ENCODE measurements at places on chromosomes 6 and 20.
A peak's percentile ranks its signal among the peaks of the same experiment; 100 is the strongest.

DNA sequence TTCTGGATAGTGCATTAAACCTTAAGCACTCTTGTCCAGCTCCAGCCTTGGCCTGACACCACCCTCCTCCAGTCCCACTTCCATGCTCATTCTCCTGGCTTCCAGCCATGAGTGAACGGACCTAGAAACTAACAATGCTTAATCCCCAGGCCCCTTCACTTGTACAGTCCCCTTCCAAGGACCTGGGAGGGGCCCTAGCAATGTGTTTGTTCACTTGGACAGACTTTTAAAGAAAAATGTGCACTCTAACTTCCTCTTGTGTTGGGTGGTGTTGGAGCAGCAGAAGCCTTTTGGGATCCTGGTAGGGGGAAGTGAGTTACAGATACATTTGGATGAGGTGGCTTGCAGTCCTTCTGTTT lies 48.9 kb upstream of the CCN6 start:
- no peak for DNase-seq

GRCh38 chr6:86016077-86016476 lies 373.4 kb upstream of the SYNCRIP start:
- no peak for DNase-seq

GRCh38 chr6:138341176-138341575 lies 36.5 kb upstream of the SMIM28 start:
- DNase-seq = no peak

DNA sequence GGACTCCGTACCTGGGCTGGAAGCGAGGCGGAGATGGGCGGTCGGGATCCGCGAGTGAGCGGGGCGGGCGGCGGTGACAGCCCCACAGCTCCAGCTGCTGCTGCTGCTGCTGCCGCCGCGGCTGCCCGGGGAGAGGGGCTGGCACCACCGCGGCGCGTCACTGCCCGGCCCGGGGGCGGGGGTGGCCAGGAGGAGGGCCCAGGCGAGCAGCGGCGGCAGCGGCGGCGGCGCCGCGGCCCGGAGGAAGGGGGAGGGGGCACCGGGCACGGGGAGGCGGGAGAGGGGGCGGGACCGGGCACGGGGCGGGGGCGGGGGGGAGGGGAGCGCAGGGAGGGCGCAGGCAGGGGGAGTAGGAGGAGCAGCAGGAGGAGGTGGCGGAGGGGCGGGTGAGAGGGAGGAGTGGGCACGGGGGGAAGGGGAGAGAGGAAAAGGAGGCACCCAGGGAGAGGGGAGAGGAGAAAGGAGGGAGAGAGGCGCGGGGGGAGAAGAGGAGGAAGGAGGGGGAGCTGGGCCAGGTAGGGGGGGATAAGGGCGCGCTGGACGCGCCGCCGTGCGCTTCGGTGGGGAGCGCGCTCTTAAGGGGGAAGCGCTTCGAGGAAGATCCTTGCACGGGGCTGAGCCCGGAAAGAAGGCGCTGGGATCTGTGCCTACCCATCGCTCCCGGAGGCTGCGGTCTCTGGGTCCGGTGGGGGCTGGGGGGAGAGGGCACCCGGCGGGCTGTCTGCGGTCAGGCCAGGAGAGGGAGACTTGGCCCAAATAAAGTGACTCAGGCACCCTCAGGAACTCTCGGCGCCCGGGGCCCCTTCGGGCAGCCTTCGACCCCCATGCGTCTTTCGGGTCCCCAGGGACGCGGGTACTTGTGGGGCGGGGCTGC lies 101.5 kb downstream of the NOL4L start:
- DNase-seq = peak; percentile 51

GRCh38 chr6:193180-193579 lies 99.1 kb upstream of the DUSP22 start:
- no peak for DNase-seq

Measured in activated effector memory CD4-positive, alpha-beta T cell treated with Interleukin-2 at 50 U/mL for 16 hours (primary cell).